Stimulated activated CD8-positive, alpha-beta memory T cell treated with anti-CD3 and anti-CD28 coated beads, Interleukin-15, amount 100 ng/mL, for 24 hours (primary cell): ENCODE measurements at places on chromosomes 7 and 10.

DNA sequence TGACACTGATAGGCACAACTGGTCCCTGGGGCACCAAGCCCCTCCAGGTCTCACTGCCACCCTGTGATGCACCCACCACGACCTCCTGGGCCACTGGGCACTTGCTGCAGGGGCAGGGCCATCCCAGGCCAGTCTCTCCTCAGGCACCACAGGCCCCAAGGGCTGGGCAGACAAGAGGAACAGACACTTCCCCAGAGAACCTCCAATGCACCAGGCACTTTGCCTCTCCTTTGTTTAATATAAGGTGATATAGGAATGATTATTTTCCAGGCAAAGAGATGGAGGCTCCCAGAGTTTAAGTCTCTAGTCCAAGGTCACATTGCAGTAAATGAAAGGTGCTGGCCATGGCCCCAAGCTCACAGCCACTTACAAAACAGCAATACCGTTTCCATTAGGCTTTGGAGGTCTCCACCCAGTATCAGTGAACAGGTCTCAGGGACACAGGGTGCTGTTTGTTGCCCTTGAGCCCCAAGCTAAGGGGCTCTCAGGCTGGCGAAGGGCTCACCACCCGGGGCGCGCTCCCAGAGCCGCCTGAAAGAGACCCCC, 4.5 kb downstream of the DEPP1 start:
- DNase-seq, result no peak

GRCh38 chr7:17952387-17952786, 12.1 kb upstream of the SNX13 start:
- DNase-seq, result no peak

- DNase-seq, result no peak
Observed at GRCh38 chr7:17934612-17935240, 5.6 kb downstream of the SNX13 start.

GRCh38 chr10:100858747-100859483, 53.8 kb upstream of the SLF2 start:
- DNase-seq, result no peak

DNA sequence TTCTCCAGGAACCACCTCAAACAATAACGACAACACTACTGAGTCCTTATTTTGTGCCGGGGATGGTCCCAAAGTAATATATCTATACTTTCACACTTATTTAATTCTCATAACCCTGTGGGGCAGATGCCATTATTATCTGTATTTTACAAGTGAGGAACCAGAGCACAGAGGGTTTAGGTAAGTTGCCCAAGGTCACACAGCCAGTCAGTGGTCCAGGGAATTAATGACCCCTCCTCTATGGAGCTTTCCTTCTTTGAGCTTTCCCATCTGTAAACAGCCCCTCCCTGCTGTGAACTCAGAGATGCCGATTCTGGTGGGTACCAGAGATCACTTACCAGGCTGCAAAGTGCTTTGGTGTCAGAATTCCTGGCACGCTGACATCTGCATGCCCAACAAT, 105.7 kb downstream of the C10orf105 start:
- no peak for DNase-seq

DNA sequence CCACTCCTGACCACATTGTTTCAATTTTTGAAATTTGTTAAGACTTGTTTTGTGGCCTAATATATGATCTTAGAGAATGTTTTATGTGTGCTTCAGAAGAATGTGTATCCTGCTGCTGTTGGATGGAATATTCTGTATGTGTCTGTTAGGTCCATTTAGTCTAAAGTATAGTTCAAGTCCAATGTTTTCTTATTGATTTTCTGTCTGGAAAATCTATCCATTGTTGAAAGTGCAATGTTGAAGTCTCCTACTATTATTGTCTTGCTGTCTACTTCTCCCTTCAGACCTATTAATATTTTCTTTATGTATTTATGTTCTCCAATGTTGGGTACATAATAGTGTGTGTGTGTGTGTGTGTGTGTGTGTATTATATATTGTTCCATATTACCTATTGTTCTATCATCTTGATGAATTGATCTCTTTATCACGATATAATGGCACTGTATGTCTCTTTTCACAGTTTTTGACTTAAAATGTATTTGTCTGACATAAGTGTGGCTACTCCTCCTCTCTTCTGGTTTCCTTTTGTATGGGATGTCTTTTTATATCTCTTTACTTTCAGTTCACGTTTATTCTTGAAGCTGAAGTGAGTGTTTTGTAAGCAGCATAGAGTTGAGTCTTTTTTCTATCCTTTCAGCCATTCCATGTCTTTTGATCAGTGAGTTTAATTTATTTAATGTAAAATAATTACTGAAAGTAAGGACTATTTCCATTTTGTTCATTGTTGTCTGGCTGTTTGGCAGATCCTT, 61.3 kb downstream of the AKR1D1 start:
- no peak for DNase-seq

GRCh38 chr10:14608381-14609001, 166.2 kb downstream of the FAM107B start:
- no peak for DNase-seq

DNA sequence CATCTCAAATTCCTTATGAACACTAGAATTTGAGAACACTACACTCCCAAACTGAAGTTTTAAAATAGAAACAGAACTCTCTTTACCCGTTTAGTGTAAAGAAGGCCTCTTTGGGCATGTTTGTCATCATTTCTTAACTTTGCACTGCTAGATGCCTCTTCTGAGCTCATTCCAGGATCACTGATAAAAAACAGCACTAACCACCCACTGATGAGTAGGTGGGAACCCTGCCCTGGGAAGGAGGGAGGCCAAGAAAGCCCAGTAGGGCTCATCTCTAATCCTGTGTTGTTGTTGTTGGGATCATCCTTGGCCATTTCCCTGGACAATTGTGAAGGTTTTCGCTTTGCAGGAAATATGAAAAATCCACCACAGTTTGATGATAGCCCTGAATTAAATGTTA, 68.2 kb downstream of the CUBN start:
- DNase-seq, result no peak

DNA sequence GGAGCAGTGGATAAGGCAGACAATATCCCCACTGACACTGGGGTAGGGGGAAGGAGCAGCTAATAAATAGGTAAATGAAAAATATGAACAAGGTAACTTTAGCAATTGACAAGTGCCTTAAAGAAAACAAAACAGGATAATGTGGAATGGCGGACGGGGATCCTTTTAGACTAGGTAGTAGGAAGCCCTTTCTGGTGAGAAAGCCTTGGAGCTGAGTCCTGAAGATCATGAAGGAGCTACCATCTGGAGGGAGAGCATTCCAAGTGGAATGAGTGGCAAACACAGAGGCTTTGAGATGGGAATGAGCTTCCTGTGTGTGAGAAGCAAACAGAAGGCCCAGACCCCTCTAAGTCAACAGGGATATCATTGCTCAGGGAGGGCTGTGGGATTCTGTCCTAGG, 16.0 kb upstream of the ATXN7L1 start:
- DNase-seq, result no peak

GRCh38 chr10:52778511-52779392, 6.2 kb upstream of the MBL2 start:
- no peak for DNase-seq
